Mesenteric fat pad (tissue), 1 donor: ENCODE measurements at places on chromosomes 2 and 18. TPM values are rescaled to one million over a fixed set of nuclear protein-coding genes. Genes with fewer than 3 reads are reported as not detected.

- DNase-seq = no peak
These were observed 1.6 kb downstream of the EHD3 start for GRCh38 chr2:31235504-31235902.

TUBB8B gene
- total RNA-seq = not detected

RALB gene
- 50.8 TPM for total RNA-seq

- no peak for DNase-seq
These were observed 456.2 kb downstream of the SPAG16 start for GRCh38 chr2:213740453-213740852.

ATF2 gene
- 51.5 TPM for total RNA-seq

NR4A2 gene
- 67.7 TPM for total RNA-seq

ZSWIM2 gene
- 1.2 TPM for total RNA-seq

DNA sequence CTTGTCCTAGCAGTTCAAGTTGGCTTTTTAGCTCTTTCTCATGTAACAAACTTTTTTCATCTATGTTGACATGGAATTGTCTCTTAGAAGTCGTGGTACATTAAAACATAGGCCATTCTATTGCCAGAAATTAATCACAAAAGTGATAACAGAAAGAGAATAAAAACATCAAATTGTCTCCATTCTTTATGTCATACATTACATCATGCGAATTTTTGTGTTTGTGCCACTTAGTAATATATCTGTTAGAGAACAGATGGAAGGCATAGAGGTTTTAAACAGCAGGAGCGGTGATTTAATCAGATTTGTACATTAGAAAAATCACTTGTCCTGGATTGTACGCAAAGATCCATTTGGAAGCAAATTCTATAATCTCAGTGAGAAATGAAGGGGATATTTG is 136.5 kb upstream of the CDH20 start:
- DNase-seq = no peak

DNAH7 gene
- 0.45 TPM for total RNA-seq

UGP2 gene
- 563 TPM for total RNA-seq

DNA sequence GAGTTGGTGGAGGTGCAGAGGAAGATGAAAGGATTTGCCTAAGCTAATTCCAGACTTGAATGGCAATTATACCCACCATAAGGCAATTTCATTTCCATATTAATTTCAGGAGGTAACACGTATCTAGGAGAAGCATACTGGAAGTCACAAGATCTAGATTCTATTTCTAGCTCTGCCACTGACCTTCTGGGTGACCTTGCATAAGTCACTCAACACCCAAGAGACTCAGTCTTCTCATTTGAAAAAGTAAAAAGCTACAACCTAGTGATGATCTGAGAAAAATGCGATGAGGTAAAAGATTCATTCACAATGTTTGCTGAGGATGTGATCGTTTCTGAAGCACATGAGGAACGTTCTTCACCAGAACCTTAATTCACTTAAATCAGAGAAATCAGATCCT is 55.9 kb downstream of the GRB14 start:
- no peak for DNase-seq
